Gastroesophageal sphincter (tissue), 4 donors: ENCODE measurements at places on chromosomes 5 and 9. TPM values are rescaled to one million over a fixed set of nuclear protein-coding genes. Genes with fewer than 3 reads are reported as not detected.

The DMRTA1 gene
- 3.9 TPM for total RNA-seq

The SLC6A3 gene
- not detected for total RNA-seq

The PCDH12 gene
- total RNA-seq: 6.8 TPM

The NR5A1 gene
- total RNA-seq: not detected

The SHROOM1 gene
- 5.8 TPM for total RNA-seq

The NMUR2 gene
- total RNA-seq: not detected

The DNAJC18 gene
- 16.9 TPM for total RNA-seq

The MARCOL gene
- not detected for total RNA-seq

The AP3B1 gene
- total RNA-seq: 34.1 TPM

The MAMDC2 gene
- total RNA-seq: 96.5 TPM

GRCh38 chr9:105693435-105694189 lies 729 bp upstream of the TMEM38B start:
- no peak for ATAC-seq

GRCh38 chr9:98596486-98596885 lies 112.2 kb downstream of the GABBR2 start:
- ATAC-seq: no peak

DNA sequence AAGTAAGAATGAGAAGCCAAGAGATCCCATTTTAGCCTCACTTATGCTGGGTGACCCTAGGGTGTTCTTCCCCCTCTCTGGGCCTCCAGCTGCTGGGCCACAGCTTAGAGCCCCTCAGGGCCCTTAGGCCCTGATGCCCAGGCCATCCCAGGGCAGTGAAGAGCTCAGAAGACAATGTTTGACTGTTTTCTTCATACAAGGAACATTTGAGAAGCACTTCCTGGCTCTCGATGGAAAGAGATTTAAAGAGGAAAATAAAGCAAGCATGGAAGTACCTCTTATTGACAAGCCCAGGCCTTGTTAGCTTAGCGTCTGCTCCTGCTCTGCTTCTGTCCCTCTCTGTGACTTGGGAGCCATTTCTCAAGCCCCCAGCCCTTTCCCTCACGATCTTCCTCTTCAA lies 165.9 kb upstream of the SMIM23 start:
- no peak for ATAC-seq

DNA sequence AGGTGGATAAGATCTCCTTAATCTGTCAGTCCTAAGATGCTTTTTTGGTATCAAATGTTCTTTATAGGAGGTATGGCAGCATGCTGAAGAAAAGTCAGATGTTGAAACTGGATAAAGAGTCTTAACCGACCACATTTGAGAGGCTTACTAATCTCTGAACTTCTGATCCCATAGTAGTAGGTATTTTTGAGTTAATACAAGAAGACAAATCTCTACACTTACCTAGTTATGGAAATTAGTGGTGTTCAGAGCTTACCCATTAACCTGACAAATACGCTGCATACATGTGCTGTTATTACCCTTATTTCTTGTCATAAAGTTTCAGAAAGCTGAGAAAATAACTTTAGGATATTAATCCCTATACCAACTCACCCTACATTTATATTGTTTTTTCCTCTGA lies 83.0 kb downstream of the ISL1 start:
- no peak for ATAC-seq

DNA sequence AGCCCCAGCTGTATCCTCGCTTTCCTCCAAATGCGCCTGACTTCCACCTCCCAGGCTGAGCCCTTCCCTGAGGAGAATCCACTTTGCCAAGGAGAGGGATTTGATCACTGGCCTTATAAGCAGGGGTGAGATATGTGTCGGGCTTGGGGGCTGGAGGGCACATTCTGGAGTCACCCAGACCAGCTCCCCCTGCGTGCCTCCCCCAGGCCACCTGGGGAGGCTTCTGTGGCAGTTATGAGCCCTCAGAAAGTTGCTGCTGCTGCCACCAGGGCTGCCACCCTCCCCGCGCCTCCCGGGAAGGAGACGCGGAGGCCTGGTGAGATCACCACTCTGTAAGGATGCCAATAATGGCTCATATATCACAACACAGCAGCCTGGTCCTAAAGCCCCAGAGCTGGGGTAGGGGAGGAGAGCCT lies 211.5 kb downstream of the PAPPA start:
- ATAC-seq: peak; percentile 76

DNA sequence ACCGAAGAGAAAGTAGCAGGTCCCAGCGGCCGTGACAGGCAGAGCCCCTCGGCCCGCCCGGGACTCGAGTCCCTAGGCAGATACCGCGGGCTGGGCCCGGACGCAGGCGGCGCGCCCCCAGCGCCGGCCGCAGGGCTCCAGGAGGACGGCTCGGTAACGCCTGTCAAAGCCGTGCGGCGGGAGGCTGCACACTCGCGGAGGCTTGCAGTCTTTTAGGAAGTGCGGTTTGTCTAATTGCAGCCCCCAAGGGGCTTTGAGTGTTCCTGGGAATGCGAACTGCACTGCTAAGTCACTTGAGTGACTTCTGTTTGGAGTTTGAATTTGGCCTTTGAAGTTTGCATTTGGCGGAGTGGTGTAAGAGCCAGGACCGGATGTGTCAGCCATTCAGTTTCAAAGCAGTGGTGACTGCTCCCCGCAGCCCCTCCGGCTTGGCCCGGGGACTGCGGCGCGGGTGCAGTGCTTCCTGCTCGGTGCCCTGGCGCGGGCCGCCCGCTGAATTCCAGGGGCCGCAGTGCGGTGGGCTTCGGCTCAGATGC lies 1.3 kb downstream of the MAP3K1 start:
- ATAC-seq: peak; percentile 39

DNA sequence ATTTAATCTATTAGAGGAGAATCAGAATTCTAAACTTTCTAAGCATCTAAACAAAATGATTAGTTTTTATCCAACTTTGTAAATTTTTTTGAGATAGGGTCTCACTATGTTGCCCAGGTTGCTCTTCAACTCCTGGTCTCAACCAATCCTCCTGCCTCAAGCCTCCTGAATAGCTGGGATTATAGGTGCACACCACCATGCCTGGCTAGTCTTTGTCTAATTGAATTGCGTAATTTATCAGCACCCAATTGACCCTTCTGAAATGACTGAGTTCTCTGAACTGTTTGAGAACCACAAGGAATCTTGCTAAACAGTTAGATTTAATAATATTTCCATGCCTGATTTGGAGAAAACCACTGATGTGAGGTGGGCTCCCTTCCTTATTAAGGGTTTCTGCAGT lies 75.7 kb downstream of the PJA2 start:
- ATAC-seq: no peak

DNA sequence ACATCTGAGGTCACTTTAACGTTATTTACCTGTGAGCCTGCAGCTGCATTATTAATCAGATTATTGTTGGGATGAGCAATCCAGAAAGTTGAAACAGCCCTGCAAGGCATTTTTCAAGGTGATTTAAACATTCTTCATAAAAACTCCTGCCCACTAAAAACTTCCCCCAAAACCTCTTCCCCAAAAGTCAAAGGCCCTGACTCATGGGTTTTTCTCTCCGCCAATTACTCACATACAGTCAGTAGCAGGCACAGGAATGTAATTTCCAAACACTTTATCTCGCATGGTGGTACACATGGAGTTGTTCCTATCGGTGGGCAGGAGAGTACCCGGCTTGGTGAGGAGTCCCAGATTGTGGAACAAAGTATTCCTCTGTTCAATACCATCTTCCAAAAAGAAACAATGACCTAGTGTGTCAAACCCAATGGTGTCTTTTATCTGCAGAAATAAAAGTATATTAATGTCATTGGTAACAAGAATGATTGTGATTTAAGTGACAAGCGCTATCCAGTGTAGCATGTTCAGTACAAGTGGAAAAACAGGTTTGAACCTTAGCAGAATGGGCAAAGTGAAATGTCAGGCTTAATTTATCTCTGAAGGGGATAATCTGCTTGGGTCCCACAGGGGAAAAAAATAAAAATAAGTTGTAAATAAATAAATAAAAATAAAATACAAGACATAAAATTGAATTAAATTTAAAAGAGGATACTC lies 38.3 kb downstream of the CEMIP2 start:
- ATAC-seq: no peak

GRCh38 chr5:85647349-85648127 lies 970.2 kb upstream of the COX7C start:
- ATAC-seq: no peak

DNA sequence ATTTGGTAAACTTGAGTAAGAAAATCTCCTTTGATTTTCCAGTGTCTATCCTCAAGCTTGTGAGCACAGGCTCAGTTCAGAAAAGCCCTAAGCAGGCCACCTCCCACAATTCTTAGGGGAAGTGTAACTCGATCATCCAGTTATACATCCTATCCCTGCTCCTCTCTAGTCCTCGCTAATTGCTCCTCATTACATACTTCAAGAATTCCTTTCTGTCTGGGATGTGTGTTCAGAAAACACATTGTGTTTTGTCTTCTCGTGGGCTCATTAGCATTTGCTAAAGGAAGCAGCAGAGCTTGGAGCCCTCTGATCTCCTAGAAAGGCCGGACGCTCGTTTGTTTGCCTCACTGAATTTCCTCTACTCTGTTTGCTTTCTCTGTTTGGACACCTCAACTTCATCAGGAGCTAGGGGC lies 268.2 kb upstream of the RFX3 start:
- no peak for ATAC-seq

DNA sequence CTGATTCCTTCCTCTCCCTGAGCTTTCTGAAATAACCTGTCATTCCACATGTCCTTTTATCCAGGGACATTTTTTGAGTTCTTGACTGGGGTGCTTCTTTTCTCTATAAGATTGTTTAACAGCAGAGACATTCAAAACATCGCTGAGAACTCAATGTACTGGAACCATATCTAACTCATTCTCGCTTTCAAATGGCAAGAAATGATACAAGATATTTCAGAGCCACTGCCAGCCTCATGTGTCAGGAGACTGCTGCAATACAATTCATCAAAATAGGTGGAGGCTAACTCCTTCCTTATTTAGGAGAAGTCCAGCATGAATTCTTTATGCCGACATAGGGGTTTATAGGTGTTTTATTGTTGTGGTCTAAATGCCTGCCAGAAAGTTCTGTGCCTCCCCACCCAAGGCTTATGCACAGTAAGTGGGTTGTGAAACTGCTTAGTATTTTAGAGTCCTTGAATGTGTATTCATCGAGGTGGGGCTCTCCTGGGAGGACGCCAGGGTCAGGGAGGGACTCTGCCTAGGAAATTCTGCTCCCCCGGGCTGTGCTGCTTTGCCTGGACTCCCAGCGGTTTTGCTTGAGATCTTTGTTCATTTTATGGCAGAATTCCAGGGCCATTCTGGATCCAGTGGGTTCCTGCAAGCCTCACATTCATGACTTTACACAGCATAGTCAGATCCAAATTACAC lies 53.9 kb downstream of the ZNF474 start:
- ATAC-seq: peak; percentile 78

DNA sequence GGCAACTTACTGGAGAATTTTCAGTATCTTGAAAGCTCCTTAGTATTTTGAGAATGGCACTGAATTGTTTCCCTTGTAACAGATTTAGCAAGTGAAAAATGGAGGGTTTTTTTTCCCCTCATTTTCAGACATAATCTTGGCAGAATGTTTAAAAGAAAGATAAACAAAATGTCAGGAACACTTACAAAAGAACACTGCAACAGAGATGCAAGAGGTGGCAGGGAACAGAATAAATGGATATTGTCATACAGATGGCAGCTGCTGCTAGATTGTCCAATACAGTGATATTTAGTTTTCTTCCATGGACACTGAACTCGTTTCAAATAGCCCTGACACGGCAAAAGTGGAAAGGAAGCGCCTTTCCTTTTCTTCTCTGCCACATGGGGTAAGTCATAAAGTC lies 76.9 kb upstream of the ZNF608 start:
- peak; percentile 51 for ATAC-seq

GRCh38 chr5:1963358-1963757 lies 80.6 kb upstream of the IRX4 start:
- ATAC-seq: no peak

DNA sequence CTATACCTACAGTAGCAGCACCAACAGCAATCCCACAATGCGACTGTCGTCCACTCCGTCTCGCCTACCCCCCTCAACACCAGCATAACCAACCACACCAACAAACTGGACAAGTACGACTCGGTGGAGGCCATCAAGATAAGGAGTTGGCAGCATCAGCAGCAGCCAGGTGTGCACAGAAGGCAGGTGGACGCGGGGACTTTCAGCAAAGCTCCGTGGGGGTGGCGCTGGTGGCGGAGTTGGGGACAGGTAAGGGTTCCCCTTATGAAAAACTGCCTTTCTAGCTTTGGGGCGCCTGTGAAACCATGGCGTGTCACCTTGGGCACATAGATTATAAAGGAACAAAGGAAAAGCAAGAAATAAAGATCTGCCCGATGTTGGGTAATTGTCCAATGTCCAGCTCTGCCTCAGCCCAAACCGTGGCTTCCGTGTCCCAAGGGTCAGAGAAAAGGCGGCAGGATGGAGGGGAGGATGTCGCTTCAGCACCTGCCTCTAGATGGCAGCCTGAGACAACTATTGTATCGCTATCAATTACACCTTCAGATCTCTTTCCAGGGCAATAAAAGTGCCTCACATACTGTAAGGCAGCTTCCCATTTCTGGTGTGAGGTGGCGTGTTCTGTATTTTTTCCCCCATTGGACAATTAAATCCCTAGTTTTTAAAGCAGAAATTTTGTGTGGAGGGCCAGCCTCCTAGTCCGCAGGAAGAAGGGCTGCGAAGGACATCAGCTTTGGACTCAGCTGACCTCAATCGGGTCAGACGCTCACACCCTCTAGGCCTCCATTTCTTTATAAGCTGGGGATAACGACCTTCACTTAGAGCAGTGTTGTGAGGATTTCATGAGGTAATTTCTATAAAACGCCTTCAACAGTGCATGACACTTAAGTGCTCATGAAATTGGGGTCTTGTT lies 58.8 kb downstream of the MTRR start:
- ATAC-seq: no peak

- ATAC-seq: no peak
These were observed 243.9 kb upstream of the SLC30A5 start for GRCh38 chr5:68849906-68850305.

DNA sequence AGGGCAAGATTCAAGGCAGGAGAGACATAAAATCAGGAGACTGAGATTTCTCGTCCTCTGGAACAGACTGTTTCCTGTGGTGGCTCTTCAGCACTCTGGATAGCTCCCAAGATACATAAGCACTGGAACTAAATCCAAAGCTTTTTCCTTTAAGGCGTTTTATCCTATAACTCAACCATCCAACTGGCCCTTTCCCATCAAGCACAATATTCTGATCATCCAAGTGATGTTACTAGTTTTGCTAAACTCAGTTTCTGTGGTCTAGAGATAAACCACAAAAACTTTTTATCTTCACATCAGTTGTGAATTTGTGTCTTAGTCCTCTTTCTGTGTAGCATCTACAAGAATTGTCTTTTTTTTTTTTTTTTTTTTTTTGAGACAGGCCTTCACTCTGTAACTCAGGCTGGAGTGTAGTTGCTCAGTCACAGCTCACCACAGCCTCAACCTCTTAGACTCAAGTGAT lies 299.4 kb downstream of the COX7C start:
- ATAC-seq: no peak

DNA sequence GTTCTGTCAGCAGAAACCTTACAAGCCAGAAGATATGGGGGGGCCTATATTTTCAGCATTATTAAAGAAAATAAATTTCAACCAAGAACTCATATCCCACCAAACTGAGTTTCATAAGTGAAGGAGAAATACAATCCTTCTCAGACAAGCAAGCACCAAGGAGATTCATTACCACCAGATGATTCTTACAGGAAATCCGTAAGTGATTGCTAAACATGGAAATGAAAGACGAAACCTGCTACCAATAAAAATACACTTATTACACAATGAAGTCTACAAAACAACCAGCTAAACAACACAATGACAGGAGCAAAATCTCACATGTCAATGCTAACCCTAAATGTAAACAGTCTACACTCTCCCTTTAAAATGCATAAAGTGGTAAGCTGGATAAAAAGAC lies 17.8 kb upstream of the C9orf72 start:
- ATAC-seq: no peak

GRCh38 chr9:71271602-71272001 lies 150.2 kb upstream of the TRPM3 start:
- ATAC-seq: no peak
